ENCODE measurements at places on chromosomes 1 and 21.

GRCh38 chr1:158147401-158147800, 33.3 kb upstream of the CD1D start:
- no peak for DNase-seq

DNA sequence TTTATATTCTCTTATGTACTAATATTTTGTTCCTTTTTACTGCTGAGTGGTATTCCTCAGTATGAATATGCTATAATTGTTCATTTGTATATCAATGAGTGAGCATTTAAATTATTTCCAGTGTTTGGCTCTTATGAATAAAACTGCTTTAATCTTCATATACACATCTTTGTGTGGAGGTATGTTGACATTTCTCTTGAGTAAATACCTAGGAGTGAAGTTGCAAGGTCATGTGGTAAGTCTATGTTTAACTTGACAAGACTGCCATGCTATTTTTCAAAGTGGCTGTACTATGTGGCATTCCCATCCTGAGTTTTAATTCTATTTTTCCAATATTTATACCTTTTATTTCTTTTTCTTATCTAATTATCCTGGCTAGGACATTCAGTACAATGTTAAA, 124.2 kb downstream of the ADSS2 start:
- no peak for DNase-seq

DNA sequence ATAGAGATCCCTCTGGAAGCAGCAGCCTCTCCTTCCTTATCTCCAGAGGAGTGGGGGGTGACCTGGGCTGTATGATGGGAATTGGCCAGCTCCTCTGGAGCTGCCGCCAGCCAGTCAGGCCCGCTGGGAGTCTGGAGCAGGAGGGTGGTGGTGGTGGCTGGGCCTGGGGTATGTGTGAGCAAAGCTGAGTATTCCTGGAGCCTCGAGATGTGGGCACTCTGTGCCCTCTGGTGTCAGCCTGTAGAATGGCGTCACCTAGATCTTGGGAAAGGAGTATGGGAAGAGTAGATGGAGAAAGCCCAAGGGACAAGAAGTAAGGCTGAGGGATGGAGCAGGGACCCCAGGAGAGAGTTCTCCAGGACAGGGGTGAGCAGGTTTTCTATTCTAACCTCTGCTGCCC, 16.0 kb downstream of the VANGL2 start:
- DNase-seq, result no peak

- DNase-seq, result no peak
Measured at GRCh38 chr1:107000902-107001301, 55.6 kb upstream of the PRMT6 start.

GRCh38 chr1:114353262-114353661, 157.7 kb downstream of the TRIM33 start:
- DNase-seq, result no peak

GRCh38 chr21:29213513-29214385, 83.3 kb downstream of the MAP3K7CL start:
- DNase-seq, result no peak

DNA sequence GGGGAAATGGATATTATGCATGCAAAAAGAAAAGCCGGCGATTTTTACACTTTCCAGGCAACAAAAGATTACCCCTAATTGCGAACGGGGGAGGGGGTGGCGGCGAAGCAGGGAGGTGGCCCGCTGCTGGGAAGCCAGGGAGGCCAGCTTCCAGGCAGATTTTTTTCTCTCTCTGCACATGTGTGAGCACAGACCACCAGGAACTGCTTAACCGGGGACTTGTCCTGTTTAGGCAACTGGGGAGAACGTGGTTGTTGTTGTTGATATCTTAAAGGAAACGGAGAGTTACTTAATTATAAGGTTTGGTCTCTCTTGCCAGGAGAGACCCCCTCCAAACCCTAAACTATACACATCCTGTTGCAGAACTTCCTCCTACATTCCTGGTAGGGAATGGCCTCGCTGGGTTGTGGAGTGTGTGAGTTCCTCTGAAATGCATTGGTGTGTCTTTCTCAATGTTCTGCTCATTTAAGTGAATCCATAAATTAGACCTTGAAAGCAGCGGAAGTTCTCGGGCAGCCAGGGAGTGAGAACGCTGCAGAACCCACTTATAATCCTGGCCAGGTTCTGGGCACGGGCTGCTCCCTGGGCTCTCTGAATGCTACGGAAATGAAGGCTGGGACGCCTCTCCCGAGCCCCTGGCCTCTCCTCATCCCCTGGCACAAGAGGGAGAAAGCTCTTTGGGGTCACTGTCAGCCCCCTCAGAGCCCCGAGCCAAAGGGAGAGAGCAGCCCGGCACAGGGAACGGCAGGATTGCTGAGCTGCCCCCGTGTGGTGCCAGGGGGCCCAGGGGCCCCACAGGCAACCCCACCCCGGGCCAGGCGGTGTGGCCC, 250.0 kb downstream of the FOXD2 start:
- DNase-seq, result no peak

DNA sequence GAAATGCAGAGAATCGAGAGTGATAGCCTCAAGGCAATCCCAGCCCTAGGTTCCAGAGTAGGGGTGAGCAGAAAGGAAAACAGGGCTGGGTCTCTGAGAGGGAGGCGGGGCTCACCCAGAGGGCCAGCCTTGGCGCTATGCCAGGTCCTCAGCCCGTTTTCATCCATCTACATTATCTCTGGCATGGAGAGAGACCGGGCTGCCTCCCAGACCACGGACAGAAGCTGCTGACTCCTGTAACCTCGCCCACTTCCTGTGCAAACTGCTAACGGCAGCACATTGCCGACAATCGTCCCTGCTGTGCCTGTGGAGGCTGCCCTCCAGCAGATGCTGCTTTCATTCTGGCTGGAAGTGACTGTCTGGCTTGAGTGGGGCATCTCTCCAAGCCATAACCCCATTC, 569.1 kb downstream of the NPHP4 start:
- peak; percentile 58 for DNase-seq

GRCh38 chr1:8016895-8017241, 9.2 kb downstream of the ERRFI1 start:
- no peak for DNase-seq

GRCh38 chr1:43238991-43239469, 30.8 kb upstream of the TMEM125 start:
- no peak for DNase-seq

All from activated T-cell treated with anti-CD3 and anti-CD28 coated beads, Interleukin-2, amount 50 U/mL, for 24 hours (primary cell).